ENCODE measurements at places on chromosomes 2 and 18.
A peak's percentile ranks its signal among the peaks of the same experiment; 100 is the strongest.

DNA sequence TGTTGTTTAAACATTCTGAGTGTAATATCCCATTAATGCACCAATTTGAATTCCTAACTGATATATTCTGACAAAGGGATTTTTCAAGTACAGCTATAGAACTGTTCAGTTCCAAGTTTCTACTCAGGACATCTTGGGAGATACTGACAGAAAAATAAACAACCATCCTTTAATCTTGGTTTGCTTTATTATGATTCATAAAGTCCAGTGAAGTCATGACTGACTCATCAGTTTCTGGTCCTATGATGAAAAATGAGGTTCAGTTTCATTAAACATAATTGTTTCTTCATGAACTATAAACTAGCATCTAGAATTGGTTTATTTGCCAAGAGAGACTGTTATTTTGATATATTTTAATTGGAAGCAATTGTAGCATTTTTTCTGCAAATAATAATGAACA is 896.2 kb downstream of the CCDC85A start:
- DNase-seq, result no peak

DNA sequence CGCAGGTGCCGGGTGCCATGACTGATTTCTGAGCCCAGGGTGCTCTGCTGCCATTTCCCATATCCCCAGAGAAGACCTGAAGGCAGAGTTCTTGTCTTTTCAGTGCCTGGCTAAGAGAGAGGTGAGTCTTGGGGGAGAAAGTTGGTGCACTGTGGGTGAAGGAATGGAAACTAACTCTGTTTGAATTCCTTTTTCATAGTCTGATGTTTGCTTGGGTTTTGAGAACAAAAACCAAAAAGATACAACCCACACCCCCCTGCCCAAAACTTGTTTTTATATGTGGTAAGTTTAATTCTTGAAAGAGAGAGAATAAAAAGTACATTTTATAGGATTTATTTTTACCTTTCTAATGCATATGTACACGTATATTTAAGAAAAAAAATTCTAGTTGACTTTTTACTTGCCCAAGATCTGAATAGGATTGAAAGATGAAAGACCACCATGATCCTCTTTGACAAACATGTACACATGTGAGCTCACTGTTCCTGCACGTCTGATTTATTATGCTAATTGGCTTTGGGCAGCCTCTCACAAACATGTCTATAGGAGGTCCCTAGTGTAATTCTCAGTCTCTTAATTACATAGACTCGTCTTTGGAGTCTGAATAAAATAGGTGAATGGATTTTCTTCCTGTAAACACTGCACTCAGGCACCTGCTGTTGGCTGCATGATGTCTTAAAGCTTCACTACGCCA is 46.3 kb downstream of the ARL4C start:
- no peak for DNase-seq

DNA sequence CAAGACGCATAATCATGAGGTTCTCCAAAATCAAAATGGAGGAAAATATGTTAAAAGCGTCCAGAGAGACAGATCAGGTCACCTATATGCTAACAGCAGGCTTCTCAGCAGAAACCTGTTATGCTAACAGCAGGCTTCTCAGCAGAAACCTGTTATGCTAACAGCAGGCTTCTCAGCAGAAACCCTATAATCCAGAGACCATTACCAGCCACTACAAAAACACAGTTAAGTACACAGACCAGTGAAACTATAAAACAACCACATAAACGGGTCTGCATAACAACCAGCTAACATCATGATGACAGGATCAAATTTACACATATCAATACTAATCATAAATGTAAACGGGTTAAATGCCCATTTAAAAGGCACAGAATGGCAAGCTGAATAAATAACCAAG is 1548.4 kb upstream of the TMEFF2 start:
- DNase-seq, result peak; percentile 27

DNA sequence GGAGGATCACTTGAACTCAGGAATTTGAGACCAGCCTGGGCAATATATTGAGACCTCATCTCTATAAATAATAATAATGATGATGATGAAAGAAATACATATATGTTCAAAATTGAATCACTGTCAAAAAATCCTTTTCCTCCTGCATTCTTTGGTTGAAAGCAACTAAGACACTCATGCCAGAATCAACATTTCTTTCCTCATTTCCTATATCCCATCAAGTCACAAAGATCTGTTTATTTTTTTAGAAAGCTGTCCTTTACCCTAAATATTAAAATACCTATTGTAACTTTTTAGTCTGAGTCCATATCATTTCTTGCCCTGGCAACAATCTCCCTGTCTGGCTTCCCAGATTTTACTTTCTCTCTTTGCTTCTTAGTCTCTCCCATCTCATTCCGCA is 31.8 kb upstream of the PPP4R3B start:
- DNase-seq, result no peak

DNA sequence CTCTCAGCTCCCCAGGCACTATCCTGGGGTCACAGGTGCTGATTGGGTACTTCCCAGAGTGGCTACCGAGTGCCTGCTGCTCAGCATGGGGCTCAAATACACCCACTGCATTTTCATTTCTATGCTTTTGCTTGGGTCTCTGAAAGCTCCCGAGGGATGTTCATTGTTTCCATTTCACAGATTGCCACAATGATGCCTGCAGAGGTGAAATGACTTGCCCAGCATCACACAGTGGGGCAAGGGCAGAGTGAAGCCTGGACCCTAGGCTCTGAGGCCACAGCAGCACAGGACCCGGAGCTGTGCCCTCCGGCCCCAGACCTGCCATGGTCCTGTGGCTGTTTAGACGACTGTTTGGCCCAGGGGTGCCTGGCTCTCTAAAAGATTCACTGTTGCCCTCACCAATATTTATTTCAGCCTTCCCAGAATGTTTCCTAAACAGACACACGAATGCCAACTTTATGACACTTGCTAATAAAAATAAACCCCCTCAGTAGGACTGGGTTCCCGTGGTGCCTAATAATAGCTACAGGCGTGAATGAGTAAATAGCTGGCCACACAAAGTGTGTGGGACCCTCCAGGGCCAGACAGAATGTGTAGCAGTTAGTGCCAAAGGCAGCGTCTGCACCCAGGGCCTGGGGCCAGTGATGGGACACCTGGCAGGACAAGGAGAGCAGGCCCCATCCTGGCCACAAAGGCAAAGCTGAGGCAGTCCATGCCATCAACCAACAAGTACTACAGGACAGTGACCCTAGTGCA is 11.5 kb upstream of the ST8SIA5 start:
- no peak for DNase-seq

- no peak for DNase-seq
Observed at GRCh38 chr2:42510608-42511243, 16.9 kb upstream of the KCNG3 start.

GRCh38 chr18:7021994-7022840 is 95.4 kb downstream of the LAMA1 start:
- DNase-seq, result peak; percentile 89

- DNase-seq, result peak; percentile 20
Observed at GRCh38 chr18:3998698-3999333, 456.3 kb downstream of the DLGAP1 start.

GRCh38 chr2:119574108-119574815 is 30.0 kb downstream of the CFAP221 start:
- no peak for DNase-seq

DNA sequence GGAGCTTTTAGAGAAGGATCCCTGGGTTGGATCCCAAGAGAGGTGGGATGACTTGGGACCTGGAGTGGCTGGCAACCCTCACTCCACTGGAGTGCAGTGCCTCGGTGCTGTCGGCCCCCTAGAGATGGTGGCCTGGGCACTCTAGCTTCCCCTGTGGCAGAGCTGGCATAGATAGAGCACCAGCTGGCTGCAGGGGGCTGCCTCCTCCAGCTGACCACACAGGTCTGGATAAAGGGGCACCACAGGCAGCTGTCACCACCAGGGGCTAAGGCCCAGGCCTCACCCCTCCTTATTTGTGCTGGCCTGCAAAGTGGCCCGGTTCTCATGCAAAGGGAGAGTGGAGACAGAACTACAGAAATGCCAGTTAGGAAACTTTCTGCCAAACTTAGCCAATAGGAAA is 74.3 kb downstream of the ZBTB7C start:
- no peak for DNase-seq

DNA sequence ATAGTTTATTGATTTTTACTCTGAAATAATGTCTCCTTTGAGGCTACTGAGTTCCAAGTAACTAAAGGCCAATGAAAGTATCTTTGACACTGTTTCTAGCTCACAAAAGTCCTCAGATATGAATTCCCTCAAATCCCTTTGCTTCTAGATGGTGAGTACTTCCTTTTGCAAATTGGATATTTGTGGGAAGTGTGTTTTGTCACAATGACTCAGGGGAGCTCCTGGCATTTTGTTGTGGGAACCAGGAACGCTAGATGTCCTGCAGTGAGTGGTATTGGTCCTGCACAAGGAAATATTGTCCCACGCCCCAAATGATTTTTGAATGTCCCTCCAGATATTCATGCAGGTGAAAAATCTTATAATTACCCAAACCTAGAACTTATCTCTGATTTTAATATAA is 24.3 kb downstream of the TACR1 start:
- DNase-seq, result no peak

DNA sequence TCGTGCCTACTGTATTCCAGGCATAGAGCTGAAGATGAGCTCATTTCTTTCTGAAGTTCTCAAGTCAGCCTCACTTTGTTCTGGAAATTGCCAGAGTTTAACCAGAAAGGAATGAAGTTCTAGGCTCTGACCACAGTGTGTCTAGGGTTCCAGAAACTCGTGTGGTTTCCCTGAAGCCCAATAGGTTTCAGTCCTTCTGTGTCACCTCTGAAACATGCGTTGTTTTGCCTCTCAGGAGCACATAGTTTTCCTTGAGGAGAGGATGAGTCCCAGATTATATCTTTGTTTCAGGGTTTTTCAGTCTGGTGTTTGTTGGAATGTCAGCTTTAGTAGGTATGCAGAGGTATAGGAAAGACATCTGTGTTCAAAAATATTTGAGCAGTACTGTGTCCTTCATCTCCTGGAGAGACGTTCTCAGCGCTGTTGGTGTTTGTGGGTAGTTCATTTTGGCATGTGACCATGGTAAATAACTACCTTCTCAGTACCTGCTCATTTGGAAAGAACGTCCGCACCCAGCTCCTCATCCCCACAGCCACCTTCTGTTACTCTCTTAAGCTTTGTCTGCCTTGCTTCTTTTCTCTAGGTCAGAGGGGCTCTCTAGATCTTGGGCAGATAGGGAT is 56.6 kb downstream of the RALBP1 start:
- DNase-seq, result no peak

GRCh38 chr2:139613264-139613663 is 833.1 kb upstream of the NXPH2 start:
- peak; percentile 93 for DNase-seq

- no peak for DNase-seq
Observed at GRCh38 chr2:71718686-71719085, 265.3 kb downstream of the DYSF start.

DNA sequence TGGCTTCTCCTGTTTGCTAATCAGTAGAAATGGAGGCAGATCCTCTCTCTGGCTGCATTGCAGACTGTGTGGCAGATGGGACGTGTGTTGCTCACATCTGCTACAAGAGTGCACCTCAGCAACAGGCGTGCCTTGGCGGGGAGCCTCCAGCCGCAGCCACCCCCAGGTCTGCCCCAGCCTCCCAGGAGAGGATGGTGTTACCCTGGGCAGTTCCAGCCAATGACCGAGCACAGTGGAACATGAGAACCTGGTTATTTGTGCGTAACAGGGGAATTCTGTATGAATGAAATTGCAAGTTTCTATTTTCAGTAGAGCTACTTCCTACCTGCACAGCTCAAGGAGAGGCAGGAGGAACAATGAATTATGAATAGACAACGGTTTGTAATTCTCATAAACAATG is 130.6 kb upstream of the CBLN2 start:
- DNase-seq, result peak; percentile 54

- no peak for DNase-seq
Observed at GRCh38 chr18:12711446-12711845, 8.6 kb downstream of the PSMG2 start.

DNA sequence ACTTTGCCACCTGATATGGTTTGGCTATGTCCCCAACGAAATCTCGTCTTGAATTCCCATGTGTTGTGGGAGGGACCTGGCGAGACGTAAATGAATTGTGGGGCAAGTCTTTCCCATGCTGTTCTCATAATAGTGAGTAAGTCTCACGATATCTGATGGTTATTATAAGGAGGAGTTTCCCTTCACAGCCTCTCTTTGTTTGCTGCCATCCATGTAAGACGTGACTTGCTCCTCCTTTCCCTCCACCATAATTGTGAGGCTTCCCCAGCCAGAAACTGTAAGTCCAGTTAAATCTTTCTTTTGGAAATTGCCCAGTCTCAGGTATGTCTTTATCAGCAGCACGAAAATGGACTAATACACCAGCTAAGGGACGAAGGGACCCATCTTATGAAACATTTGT is 1303.3 kb downstream of the SUCLG1 start:
- no peak for DNase-seq

DNA sequence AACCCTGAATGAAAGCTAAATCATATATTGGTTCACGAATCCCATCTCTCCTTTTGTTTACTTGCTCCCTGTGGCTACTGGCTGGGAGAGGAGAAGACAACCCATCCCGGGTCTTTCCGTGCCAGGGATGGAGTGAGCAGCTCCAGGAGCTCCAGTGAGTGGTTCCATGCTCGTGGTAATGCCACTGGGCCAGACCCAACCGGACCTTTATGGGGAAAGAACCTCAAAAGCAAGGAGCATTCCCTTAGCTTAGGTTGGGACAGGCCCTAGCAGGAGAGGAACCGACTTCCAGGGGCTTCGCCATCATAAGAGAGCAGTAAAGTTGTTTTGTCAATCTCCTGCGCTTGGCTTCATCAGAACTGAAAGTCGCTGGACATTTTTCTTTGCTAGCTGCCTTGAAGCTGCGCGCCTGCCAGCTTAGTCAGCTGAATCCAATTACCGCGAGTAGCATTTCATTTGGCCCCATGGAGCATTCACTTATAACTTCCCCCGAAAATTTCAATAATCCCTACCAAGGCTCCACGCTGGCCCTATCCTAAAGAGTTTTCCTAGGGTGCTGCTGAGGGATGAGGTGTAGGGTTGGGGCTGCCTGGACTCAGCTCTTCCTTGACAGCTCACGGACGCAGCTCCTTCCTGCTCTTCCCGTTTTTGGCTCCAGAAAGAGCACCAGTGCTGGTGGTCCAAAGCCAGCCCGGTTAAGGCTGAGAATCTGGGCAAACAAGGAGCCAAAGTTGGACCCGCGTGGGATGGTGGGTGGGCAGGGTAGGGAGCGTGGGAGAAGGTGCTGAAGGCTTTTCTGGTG is 4.9 kb downstream of the HOXD3 start:
- DNase-seq, result no peak

GRCh38 chr18:69380324-69380723 is 20.4 kb upstream of the DOK6 start:
- no peak for DNase-seq

DNA sequence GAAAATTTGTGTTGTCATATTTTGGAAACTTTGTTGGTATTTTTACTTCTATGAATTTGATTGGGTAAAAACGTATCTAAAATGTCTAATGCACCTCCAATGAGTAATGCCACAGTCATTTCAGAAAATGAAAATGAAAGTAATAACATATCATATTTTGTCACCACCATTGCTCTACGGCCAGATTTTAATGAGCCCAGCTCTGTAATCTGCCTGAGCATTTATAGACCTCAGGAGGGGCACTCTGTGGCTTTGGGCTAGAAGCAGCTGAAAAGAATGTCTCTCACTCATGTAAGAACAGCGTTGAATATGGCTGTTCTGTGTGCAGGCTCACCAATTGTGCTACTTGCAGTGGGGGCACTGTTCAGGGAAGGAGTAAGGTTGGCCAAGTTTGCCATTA is 32.7 kb upstream of the ABCA12 start:
- DNase-seq, result peak; percentile 18

- DNase-seq, result no peak
Observed at GRCh38 chr2:235439959-235440662, 53.7 kb upstream of the AGAP1 start.

Measured in NCI-H524 (cell line).